ENCODE measurements at places on chromosomes 7 and 10. TPM values are rescaled to one million over a fixed set of nuclear protein-coding genes. Genes with fewer than 3 reads are reported as not detected.

Gene ZNF503
- 7.3 TPM for total RNA-seq

Gene IL6
- total RNA-seq = not detected

GRCh38 chr10:95451150-95451549 is 110.0 kb downstream of the SORBS1 start:
- DNase-seq = no peak

DNA sequence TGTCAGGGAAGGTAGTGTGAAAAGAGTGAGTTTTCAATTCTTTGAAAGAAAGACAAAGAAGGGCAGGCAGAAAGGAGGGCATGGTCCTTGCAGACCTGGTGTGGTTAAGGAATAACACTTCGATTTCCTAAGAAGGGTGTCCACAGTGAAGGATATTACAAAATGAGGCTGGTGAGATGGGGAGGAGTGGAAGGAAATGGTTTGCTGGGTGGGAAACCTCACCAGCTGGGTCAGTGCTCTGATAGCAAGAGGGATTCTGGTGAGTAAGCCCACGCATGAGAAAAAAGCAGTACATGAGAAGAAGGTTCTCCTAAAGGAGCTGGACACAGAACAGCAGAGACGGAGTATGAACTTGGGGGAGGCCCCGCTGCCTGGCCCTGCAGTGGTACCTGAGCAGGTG is 230.6 kb upstream of the PLXNA4 start:
- DNase-seq = no peak

DNA sequence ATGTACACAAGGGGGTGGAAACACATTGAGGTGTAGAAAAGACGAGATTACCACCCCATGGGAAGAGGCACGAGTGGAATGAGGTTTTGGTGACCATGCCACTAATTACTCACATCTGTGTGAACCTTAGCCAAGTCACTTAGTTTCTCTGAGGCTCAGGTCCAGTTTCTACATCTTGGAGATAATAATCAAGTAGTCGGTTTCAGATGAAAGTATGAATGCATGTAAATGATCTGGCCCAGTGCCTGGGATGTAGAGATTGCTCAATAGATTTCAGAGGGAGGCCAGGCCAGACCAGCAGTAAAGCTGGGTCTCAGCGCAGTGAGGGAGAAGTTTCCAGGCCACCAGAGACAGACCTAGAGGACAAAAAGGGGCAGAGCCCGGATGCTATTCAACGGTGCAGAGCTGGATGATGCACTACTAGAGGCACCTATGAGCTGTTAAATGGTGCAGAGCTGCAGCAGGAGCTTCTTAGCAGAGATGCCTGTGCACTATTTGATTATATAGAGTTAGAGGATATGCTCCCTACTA is 725.1 kb downstream of the GRID1 start:
- no peak for DNase-seq

DNA sequence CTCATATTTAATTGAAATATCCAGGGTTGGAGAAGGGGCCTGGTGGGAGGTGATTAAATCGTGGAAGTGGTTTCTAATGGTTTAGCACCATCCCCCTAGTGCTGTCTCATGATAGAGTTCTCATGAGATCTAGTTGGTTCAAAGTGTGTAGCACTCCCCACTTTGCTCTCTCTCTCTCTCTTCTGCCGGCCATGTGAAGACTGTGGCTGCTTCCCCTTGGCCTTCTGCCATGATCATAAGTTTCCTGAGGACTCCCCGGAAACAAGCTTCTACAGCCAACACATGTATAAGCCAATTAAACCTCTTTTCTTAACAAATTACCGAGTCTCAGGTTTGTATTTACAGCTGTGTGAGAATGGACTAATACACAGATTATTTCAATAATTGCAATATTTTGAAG is 305.8 kb upstream of the KCND2 start:
- no peak for DNase-seq

GRCh38 chr10:71480662-71481061 is 83.9 kb downstream of the CDH23 start:
- DNase-seq = no peak

- DNase-seq = no peak
Measured at GRCh38 chr10:115024371-115024770, 68.8 kb upstream of the ATRNL1 start.

GRCh38 chr10:99513061-99513460 is 19.7 kb upstream of the NKX2-3 start:
- DNase-seq = no peak

DNA sequence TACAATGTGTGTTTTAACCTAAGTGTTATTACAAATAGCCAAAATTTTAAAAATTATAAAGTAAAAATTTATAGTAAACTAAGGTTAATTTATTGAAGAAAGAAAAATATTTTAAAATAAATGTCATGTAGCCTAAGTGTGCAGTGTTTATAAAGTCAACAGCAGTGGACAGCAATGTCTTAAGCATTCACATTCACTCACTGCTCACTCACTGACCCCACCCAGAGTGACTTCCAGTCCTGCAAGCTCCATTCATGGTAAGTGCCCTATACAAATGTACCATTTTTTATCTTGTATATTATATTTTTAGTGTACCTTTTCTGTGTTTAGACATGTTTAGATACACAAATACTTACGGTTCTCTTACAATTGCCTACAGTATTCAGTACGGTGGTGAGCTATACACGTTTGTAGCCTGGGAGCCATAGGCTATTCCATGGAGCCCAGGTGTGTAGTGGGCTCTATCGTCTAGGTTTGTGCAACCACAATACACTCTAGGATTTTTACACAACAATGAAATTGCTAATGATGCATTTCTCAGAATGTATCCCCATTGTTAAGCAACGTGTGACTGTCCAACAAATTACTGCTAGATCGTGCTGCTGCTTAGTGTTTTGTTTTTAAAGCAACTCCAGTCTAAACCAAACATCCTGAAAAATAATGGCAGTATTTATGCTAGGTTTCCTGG is 108.9 kb upstream of the NAMPT start:
- DNase-seq = no peak

Measured in left lobe of liver (tissue), 2 donors.